ENCODE measurements at places on chromosomes 3 and 15. TPM values are rescaled to one million over a fixed set of nuclear protein-coding genes. Genes with fewer than 3 reads are reported as not detected.

- DNase-seq, result peak; percentile 78
These were observed 132.0 kb upstream of the IL12A start for GRCh38 chr3:159856590-159857104.

- DNase-seq, result no peak
These were observed 78.7 kb downstream of the ZNF385D start for GRCh38 chr3:21672303-21672702.

GRCh38 chr3:196667056-196667825 is 27.7 kb downstream of the NRROS start:
- no peak for DNase-seq

DNA sequence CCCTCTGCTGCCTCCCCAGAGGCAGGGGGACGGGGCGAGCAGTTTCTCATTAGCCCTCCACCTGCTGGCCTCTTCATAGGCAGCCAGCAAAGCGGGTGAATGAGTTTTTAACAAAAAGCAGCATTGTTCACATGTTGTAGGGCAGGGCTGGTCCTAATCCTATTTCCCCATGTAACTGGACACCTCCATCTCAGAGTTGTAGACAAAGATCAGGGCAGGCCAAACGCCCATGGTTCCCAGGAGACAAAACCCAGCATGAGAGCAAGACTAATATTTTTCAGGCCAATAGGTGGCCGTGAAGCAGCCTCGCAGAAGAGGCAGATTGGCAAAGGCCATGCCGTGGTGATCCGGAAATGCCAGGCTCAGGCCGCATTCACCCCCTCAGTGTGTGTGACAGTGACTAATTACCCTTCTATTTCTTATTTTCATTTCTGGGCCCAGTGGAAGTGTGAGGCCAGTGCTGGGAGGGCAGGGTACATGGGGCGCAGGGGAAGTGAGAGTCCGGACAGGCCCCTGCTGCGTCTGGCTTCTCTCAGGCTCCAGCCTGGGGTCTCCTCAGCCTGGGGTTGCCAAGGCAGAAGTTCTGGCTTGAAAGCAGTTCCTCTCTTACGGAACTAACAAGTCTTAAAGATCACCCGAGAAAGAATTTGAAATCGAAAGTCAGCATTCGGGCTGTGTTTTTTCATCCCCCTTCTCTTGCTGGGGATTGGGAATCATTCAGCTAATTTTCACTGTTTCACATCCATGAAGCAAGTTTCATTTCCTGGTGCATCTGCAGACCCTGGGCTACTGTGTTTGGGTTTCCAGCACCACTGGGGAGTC is 64.8 kb downstream of the BOC start:
- DNase-seq, result peak; percentile 47

DNA sequence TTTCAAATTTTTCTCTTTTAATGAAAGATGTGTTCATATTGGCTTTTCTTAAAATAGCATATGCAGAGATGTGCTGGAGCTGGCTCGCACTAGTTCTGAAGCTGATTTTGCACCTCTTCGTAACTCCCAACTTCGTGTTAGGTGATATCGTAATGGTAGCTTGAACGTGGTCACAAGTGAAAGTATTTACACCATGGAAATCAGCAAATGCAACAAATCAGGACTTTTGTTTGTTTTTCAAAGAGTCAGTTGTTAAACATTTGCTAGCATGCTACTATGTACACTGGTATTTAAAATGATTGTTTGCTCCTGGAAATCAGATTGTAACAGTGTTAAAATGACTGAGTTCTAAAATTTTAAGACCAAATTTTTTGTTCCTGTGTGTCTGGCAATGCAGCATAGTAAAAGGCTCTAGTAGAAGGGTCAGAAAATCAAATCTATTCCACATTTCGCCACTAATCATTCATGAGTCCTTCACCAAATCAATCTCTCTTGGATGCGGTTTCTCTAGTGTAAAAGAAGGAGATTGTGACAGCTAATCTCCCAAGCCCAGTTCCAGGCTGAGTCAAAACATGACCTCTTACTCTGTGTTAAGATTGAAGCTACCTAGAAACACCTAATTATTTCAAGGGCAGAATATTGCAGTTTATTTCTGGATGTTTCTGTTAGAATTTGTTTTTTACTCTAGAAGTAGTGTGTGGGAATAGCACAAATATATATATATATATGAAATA is 34.3 kb upstream of the CMC1 start:
- DNase-seq, result no peak

DNA sequence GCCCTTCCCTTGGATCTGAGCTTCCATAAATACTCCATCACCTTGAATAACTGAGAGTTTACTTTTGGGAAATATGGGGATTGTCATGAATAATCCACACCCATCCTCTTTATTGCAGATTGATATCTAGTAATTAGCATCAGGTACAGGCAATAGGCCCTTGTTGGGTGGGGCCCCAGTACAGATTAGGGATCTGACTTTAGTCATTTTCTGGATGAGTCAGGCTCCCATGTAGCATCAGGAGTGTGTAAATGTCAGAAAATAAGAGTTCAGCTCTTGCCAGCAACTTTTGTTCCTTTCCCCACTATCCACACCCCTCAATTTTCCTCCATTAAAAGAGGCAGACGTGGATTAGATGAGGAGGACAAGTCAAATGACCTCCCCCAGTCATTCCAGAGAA is 17.7 kb upstream of the SNRK start:
- no peak for DNase-seq

DNA sequence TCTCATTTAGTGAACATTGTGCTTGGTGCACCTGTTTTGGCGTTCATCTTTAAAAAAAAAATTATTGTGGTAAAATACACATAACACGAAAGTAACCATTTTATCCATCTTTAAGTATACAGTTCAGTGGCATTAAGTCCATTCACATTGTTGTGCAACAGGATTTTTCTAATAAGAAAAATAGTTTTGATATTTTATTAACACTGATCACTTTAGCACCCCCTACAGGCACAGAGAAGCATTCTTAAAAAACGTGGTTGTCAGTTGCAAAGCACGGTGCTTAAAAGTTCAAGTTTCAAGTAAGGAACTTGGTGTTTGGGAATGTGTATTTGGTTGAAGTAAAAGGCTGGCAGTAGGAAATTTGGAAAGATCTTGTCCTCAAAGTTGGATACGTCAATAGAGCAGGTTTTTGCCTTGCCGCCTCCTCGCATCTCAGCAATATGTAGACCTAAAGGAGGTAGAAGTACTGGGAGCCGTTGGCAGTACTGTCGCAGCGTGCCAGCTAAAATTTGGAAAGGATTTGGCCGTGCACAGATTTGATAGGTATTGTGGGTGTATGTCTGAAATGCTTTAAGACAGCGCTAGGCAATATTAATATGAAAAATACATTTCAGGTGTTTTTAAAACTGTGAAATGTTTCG is 110.4 kb downstream of the LRRC28 start:
- no peak for DNase-seq

- DNase-seq, result no peak
These were observed 1.6 kb upstream of the TXNRD3 start for GRCh38 chr3:126656371-126657134.

DNA sequence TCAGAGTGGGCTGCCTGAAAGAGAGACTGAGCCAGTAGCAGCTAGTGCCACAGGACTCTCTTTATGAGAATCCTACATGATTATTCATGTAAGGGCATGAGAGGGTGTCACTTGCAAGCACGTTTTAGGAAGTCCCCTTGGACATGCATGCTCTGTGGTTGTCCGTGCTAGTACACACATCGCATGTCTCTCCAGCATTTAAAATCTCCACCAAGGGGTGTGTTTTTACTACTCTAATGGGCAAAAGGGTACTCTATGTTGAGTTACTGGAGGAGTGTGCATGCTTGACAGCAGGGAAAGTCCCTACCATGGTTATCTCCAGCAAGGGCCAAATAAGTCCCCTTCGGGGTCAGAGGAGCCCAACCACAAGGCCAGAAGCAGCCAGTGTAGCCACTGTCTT is 70.7 kb downstream of the DCLK3 start:
- DNase-seq, result no peak

DNA sequence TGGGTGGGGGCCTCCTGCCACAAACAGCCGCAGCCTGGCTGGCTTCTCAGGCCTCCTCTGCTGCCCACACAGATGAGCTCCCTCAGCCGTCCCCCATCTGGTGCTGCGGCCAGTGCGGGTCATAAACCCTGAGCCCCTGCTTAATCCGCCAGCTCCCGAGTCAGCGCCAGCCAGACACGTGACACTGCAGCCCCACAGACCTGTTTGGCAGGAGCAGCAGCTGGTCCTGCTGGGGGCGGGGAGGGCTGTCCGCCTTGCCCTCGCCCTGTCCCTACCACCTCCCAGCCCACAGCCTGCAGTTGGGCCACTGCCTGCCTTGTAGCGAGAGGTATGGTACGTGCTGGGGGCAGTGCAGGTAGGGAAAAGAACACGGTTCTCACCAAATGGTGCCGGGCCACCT is 86.2 kb downstream of the IQSEC1 start:
- DNase-seq, result no peak

GRCh38 chr3:37768107-37768809 is 93.4 kb upstream of the CTDSPL start:
- DNase-seq, result no peak

DNA sequence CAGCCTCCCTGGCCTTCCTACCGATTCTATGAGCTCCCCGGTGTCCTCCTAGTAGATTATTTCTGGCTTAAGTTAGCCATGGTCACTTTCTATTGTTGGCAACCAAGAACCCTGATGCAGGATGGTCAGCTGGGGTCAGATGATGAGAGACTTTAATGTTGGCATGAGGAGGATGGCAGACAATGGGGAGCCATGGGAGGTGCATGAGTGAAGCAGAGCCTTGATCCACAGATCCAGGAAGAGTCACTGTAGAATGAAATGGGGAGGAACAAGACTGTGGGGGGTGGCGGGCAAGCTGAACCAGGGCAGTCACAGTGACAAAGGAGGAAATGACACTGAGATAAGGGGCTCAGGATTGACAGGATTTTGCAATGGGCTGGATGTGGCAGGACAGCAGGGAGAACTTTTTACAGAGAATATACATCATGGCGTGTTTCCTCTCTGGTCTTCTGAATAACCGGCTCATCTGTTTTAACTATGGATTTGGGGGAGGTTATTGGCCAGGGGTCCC is 60.9 kb downstream of the RPLP1 start:
- DNase-seq, result no peak

GRCh38 chr3:136197159-136197793 is 1.1 kb upstream of the MSL2 start:
- DNase-seq, result no peak

DNA sequence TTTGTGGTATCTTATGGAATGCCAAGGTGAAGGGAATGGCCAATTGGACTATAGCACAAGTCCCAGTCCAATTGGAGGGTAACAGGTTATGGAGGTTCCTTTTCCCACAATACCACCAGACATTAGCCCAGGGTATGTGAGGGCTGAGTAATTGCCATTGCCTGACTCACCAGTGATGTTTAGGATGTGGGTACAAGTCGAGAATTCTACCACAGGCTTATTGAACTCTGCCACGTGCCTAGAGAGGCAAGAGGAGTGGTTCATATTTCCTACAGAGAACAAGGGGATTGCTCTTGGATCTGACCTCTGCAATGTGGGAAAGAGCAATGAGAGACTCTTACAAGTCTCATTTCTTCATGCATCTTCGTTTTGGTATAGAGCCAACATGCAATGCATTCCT is 85.0 kb upstream of the XCR1 start:
- no peak for DNase-seq

- peak; percentile 85 for DNase-seq
These were observed at the start of gene CFAP44 for GRCh38 chr3:113441051-113441770. TSS of gene CFAP44 (minus strand) at chr3:113441493. CDS start at chr3:113433664, 7,829 bp downstream.

DNA sequence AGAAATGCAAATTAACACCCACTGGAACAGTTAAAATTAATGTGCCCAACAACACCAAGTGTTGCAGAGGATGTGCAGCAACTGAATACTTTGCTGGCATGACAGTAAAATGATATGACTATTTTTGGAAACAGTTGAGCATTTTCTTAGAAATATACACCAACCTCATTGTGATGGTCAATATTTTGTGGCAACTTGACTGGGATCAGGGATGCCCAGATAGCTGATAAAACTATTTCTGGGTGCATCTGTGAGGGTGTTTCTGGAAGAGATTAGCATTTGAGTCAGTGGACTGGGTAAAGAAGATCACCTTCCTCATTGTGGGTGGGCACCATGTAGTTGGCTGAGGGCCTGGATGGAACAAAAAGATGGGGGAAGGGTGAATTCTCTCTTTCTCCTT is 57.9 kb downstream of the RPLP1 start:
- DNase-seq, result no peak

DNA sequence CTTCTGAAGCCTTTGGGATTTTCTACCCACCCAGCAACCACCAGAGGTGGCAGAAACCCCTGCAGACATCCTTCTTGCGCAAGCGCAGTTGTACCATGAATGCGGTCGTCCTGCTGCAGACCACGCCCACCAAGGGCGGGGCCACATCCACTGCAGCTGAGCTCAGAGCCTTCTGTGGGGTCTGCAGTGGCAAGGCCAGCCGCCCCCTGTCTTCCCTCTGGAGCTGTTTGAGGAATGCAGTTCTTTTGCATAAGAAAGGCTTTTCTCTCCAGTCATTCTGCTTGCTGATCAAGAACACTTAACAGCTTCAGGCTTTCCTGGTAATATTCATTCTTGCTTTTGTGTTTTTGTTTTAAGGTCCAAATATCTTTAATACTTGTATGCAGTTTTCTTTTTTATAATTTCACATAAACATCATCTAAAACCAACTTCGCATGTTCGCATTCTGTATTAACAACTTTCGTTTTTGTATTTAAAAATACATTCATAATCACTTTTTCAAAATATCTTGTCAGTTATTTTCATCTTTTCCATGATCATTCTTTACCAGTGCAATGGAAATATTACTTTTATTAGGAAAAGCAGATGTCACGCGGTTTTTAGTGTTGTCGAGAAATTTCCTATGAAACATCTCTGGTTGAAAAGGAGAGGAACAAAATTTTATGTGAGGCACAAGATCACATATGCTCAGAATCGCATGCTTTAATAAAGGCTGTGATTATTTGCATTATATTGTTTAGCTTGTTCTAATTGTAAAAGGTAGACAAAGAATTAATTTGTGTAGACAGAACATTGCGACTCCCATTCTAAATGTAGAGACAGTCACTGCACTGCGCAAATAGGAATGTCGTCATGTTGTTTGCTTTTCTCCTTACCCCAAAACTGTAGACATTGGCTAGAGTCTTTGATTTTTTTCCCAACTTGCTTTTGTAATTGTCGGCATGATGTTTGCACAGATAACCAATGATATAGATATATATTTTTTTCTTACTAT is 98.1 kb upstream of the SNRPN start:
- DNase-seq, result peak; percentile 95

DNA sequence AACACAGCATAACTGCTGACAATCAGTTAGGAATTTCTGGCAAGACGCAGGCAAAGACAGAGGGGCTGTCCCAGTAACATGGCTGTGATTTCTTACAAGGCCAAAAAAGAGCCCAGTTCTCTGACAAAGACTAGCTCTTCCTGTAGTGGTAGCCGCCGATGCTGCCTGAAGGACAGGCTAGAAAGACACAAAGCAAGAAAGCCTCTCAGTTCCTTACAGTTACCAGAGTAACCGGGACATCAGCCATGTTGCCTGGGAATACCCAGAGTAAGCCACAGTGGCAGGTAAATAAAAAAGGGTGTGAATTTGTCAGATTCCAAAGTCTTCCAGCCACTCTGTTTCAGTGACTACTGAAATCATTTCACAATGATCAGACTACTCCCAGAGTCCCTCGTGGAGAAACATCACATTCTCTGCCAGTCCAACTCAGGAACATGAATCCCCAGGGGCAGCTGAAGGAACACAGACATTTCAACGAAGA is 493.6 kb upstream of the ADAMTS9 start:
- no peak for DNase-seq

The PLA2G4D gene
- total RNA-seq, result not detected

The SATB1 gene
- 80.5 TPM for total RNA-seq

The HRG gene
- total RNA-seq, result not detected

The RASGRP1 gene
- not detected for total RNA-seq

The MKRN3 gene
- total RNA-seq, result 1.4 TPM

The CELF6 gene
- total RNA-seq, result 4.1 TPM

The GALNT15 gene
- 0.39 TPM for total RNA-seq

The AGBL1 gene
- 0.76 TPM for total RNA-seq

The UPK1B gene
- total RNA-seq, result not detected

The CCR2 gene
- not detected for total RNA-seq

All from glutamatergic neuron (in vitro differentiated cells).